ENCODE measurements at places on chromosomes 6 and 20. TPM values are rescaled to one million over a fixed set of nuclear protein-coding genes. Genes with fewer than 3 reads are reported as not detected.

TMEM239 gene
- total RNA-seq: not detected

TRIM10 gene
- not detected for total RNA-seq

STAU1 gene
- 89.3 TPM for total RNA-seq

PTPRK gene
- total RNA-seq: 22.4 TPM

KHDRBS2 gene
- 3.0 TPM for total RNA-seq

HCRTR2 gene
- not detected for total RNA-seq

POU5F1 gene
- not detected for total RNA-seq

HTR1E gene
- total RNA-seq: not detected

NKAIN4 gene
- total RNA-seq: 0.15 TPM

TTLL9 gene
- 0.14 TPM for total RNA-seq

PTGIS gene
- 6.9 TPM for total RNA-seq

RHAG gene
- not detected for total RNA-seq

GNRH2 gene
- not detected for total RNA-seq

C6orf132 gene
- 1.7 TPM for total RNA-seq

KCNK16 gene
- total RNA-seq: not detected

RAD21L1 gene
- total RNA-seq: not detected

PROKR2 gene
- not detected for total RNA-seq

C20orf141 gene
- total RNA-seq: not detected

WFDC2 gene
- total RNA-seq: not detected

XKR7 gene
- total RNA-seq: 0.33 TPM

LY6G6D gene
- total RNA-seq: not detected

ZNF341 gene
- 4.8 TPM for total RNA-seq

SLC17A5 gene
- 18.6 TPM for total RNA-seq

TSHZ2 gene
- 87.1 TPM for total RNA-seq

MAN1A1 gene
- total RNA-seq: 126 TPM

SLC22A2 gene
- total RNA-seq: not detected

CLPSL1 gene
- total RNA-seq: not detected

ARFGAP1 gene
- 54.7 TPM for total RNA-seq

SEMG1 gene
- total RNA-seq: not detected

PAX1 gene
- not detected for total RNA-seq

RPP40 gene
- total RNA-seq: 15.3 TPM
